Neural crest cell (in vitro differentiated cells): ENCODE measurements at places on chromosomes 12 and 14.
A peak's percentile ranks its signal among the peaks of the same experiment; 100 is the strongest.

GRCh38 chr12:65122703-65123102, 1.6 kb upstream of the WIF1 start:
- no peak for DNase-seq

DNA sequence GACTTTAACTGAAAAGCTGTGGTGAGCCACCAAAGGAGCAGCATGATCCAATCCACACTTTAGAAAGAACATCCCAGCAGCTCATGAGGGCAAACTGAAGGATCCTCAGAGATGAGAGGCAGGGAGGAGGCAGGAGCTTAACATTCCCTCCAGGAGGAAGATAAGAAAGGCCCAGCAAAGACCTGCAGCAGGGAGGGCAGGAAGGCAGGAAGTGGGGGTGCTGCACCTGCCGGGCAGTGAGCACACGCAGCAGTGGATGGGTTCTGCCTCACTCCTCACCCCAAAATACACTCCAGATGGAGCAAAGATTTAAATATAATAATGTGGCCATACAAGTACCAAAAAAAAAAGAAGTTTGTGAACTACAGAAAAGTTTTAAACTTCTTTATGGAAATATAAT, 48.4 kb downstream of the GCH1 start:
- DNase-seq, result no peak

- no peak for DNase-seq
Measured at GRCh38 chr14:53167602-53168328, 14.6 kb upstream of the DDHD1 start.

DNA sequence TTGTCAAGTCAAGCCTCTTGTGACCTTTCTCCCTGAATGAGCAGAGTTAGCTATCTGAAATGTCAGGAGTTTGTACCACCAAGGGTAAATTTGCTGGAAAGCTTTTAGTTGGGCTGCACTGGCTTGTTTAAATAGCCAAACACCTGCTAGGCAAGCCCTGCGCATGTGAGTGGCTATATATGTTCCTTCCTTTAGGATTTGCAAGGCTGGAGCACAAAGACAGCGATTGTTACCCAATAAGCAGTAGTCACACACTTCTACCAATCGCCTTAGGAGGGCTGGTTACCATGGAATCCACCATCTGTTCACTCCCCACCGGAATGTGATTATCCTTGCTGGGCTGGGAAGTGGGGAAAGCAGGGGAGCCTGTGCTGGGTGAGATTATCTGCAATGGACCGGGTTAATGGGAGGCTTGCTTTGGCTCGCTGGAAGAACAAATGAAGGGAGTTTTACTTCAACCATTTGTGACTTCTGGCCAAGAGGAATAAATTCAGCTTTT, 102.5 kb downstream of the FGD4 start:
- peak; percentile 72 for DNase-seq

GRCh38 chr12:65520658-65521057, 242.2 kb downstream of the MSRB3 start:
- no peak for DNase-seq

- no peak for DNase-seq
Measured at GRCh38 chr14:68466491-68466977, 326.3 kb downstream of the ZFP36L1 start.

- DNase-seq, result peak; percentile 53
Measured at GRCh38 chr12:112198120-112198733, 72.9 kb downstream of the TRAFD1 start.

GRCh38 chr12:41034686-41035085, 153.4 kb upstream of the PDZRN4 start:
- no peak for DNase-seq

- no peak for DNase-seq
Measured at GRCh38 chr14:50039734-50040400, 76.5 kb downstream of the VCPKMT start.

DNA sequence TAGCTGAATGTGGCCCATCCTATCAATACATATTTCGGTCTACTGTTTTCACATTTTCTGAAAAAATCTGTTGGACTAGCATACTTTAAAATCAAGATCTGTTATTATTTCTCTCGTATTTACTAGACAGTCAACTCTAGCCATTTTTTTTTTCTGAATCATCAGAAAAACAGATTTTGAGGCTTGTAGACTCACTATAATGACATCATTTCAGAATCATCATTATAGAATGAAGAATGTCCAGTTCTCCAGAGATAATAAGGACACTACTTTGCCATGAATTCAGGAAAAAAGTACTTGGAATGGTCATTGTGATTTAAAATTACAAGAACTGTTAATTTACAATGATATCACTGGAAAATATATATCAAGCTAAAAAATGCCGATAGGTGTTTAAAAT, 589.8 kb downstream of the KCNH5 start:
- no peak for DNase-seq

- peak; percentile 21 for DNase-seq
Measured at GRCh38 chr12:14850929-14851663, 7.8 kb upstream of the ART4 start.

DNA sequence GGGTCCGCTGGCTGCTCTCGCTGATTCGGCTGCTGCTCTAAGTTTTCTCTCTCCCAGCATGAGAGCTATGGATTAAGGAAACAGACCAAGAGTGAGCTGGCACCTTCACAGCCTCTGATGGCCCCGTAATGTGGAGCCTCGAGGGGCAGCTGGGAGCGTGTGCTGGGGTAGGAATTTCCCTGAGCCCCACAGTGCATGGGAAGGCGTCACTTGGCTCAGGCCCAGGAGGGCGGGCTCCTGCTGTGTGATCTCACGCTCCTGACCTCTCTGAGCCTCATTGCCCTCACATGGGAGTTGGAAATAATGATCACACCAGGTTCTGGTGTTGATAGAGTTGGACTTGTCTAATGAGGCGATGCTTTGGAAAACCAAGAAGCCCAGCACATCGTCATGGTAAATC, 238.6 kb upstream of the CRY1 start:
- DNase-seq, result no peak

DNA sequence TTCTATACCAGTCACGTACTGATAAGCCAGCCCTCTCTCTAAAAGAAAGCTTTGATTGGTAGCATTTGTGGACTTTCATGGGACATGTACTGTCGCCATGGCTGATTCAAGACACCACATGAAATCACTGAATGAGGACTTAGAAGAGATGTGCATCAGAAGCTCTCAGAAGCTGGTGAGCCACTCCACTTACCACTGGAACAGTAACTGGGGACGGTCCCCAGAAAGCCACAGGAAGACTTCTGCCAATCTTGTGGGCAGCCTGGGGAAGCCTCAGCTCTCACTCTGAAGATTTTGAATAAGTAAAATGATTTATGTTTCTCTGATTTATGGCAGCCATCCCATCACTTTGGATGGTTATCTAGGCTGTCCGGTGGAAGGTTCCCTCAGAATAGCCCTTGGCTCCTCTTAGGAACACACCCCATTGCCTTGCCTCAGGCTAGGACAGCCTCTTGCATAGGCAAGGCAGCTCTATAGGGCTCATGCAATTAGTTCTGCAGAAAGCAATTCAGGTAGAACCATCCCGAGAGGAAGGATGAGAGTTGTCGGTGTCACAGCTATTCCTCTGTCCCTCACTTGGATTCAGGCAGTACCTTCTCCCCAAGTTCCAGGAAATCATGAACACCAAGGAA, 9.8 kb downstream of the DHRS1 start:
- DNase-seq, result no peak

GRCh38 chr12:2783936-2784600, 10.7 kb upstream of the FKBP4 start:
- peak; percentile 69 for DNase-seq

DNA sequence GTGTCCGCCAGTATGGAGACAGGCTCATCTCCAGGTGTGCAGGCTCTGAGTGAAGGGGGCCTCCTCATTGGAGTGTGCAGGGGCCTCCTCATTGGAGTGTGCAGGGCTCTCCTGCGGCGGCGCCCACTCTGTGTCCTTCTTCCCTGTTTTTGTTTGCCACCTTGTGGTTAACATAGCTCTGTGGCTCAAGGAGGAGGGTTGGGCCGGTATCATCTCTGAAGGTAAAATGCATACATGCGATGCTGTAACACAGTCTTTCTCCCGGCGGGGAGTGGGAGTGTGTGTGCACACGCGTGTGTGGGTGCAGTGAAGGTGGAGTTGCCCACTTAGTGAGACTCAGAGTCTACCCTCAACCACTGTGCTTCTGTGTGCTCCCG, 429.4 kb downstream of the ZFP36L1 start:
- DNase-seq, result peak; percentile 26

DNA sequence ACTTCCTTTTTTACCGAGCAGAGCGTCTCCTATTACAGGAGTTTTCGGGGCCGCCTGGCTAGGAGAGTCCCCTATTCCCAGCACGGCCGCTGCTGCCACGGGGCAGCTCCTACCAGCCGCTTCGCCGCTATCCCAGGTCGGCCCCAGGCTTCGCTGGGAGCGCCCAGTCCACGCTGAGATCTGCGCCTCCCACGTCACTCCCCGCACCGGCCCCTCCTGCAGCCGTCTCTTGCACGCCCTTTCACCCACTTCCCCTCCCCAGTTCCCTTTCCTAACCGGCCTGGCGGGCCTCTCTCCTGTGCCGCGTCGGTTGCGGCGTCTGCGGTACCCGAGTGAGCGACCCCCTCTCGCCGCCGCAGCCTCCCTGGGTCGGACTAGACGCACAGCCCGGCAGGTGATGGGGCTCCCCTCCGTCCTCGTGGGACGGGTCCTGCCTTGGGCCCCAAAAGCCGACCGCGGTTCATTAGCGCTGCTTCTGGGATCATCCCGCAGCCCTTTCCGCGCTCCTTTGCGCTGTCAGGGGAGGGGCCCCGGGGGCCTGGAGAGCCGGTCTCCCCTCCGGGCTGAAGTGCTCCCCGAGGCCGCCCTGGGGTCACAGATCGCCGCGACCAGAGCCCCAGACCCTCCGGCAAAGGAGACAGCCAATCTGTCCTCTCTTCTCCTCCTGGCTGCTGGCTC, 1318.4 kb downstream of the TMEM121 start:
- no peak for DNase-seq

DNA sequence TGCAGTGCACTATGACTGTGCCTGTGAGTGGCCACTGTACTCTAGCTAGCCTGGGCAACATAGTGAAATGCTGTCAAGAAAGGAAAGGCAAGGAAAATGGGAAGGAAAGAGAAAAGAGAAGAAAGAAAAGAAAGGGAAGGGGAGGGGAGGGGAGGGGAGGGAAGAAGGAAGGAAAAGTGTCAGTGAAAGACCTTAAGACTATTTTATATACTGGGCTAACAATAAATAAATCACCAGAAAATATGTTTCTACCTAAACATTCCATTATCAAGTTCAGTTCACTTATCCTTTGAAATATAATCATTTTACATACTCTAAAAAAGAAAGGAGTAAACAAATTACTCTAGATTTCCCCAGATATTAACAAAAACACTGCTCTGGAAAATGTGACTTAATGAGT, 22.1 kb downstream of the COCH start:
- no peak for DNase-seq

GRCh38 chr14:96053600-96054381, 14.6 kb downstream of the C14orf132 start:
- DNase-seq, result no peak

- DNase-seq, result no peak
Measured at GRCh38 chr12:64810831-64811230, 13.6 kb upstream of the TBC1D30 start.

GRCh38 chr12:48903982-48904411, 21.3 kb downstream of the FKBP11 start:
- DNase-seq, result peak; percentile 91

DNA sequence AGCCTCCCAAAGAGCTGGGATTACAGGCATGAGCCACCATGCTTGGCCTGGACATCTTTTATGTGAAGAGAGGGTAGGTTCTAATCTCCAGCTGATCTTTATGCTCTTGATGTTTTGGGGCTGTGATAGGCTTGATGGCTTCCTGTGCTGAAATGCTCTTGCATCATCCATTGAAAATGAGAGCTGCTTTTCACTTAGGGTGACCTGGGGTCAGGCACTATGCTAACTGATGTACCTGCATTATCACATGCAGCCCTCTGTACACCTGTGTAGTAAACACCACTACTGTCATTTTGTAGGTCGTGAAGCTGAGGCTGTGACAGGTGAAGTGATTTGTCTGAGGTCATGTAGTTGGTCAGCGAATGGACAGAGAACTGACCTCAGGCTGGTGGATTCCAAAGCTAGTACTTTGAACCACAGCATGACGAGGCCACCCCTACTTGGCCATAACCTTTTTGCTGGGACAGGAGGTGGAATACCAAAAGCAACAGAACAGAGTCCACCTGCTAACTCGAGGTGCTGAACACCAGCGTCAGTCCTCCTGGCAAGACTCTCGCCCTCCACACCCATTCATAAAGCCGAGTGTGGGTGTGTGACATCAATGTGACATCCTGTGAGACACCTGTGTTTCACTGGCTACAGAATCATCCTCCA, 69.1 kb downstream of the C12orf75 start:
- DNase-seq, result no peak

DNA sequence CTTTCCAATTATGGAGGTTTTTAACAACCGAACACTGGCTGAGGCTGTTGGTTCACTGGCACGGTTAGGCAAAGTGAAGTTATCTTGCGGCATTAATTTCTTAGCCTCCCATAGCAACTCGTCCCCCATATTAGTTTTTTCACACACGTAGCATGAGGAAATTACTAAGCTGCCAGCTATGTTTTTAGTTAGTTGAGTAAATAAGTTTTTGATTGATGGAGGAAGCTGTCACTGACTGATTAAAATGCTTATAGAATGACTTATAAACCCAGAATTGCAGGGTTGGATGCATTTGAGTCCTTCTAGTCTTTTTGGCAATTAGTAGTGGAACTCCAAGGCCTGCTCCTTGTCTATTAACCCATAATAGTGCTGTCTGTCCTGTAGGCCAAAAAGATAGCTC, 97.1 kb downstream of the ALG10 start:
- DNase-seq, result no peak

- no peak for DNase-seq
Measured at GRCh38 chr12:238116-238515, 24.2 kb upstream of the SLC6A12 start.

GRCh38 chr12:74488134-74488533, 49.5 kb upstream of the ATXN7L3B start:
- DNase-seq, result no peak

DNA sequence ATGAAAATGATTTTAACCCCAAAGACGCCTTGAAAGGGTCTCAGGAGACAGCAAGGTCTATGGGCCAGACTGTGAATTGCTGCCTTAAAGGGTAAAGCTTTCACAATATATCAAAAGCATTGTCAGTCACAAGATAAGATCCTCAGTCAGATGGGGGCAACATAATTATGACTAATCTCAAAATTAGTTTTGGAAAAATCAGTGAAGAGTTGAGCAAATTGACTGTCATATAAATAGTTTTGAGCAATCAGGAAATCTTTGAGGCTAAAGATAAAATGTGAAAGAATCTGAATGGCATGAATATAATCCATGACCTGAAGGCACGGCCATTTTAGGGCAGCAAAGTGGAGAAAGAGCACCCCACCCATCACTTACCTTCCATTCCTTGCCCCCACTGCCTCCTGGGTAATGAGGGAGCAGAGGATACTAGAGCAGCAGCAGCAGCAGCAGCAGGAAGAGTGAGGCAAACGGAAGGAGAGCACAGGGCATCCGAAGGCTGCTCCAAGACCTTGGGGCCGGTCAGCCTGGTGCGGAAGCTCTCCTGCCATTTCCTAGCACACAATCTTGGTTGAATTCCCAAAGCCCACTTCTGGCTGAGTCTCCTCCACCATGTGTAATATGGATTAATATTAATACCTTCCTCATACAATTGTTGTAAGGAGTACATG, 7.0 kb downstream of the STON2 start:
- DNase-seq, result no peak
